Aortic smooth muscle cell (primary cell): ENCODE measurements at places on chromosomes 3 and 15. TPM values are rescaled to one million over a fixed set of nuclear protein-coding genes. Genes with fewer than 3 reads are reported as not detected.

UPK1B gene
- 0.06 and 0.40 TPM in 2 replicates for total RNA-seq

SLC6A1 gene
- under 0.01 TPM in 1 of 2 replicates, not detected in the other for total RNA-seq

CD200R1 gene
- 0.06 TPM in 1 of 2 replicates, not detected in the other for total RNA-seq

RYK gene
- 66.7 and 74.9 TPM in 2 replicates for total RNA-seq

BRK1 gene
- 113 and 134 TPM in 2 replicates for total RNA-seq

AHSG gene
- not detected in 2 replicates for total RNA-seq

ACTC1 gene
- total RNA-seq: 0.12 TPM in 1 of 2 replicates, not detected in the other

GALNT15 gene
- total RNA-seq: 2.8 and 11.5 TPM in 2 replicates

CKMT1B gene
- not detected in 2 replicates for total RNA-seq

GOLGA8S gene
- under 0.01 and 0.06 TPM in 2 replicates for total RNA-seq

ATP2B2 gene
- total RNA-seq: 0.13 TPM in 1 of 2 replicates, not detected in the other

FBXO40 gene
- not detected in 2 replicates for total RNA-seq

DUOX1 gene
- not detected in 2 replicates for total RNA-seq

CCDC14 gene
- 19.0 and 21.8 TPM in 2 replicates for total RNA-seq

ZIC4 gene
- total RNA-seq: 0.06 TPM in 1 of 2 replicates, not detected in the other

DNAH12 gene
- total RNA-seq: under 0.01 and 0.12 TPM in 2 replicates

IL16 gene
- total RNA-seq: 0.37 and 0.40 TPM in 2 replicates

TMPRSS7 gene
- under 0.01 TPM in 1 of 2 replicates, not detected in the other for total RNA-seq

PLSCR5 gene
- total RNA-seq: not detected in 2 replicates

MNS1 gene
- 3.5 and 4.0 TPM in 2 replicates for total RNA-seq

SORD gene
- 7.4 and 8.8 TPM in 2 replicates for total RNA-seq

LYZL4 gene
- not detected in 2 replicates for total RNA-seq

C3orf70 gene
- total RNA-seq: 0.99 and 2.0 TPM in 2 replicates

SLC25A20 gene
- total RNA-seq: 31.6 and 34.6 TPM in 2 replicates

ITGA11 gene
- 24.3 and 43.8 TPM in 2 replicates for total RNA-seq

GABRA5 gene
- total RNA-seq: not detected in 2 replicates
